ENCODE measurements at places on chromosomes 6 and 20.

DNA sequence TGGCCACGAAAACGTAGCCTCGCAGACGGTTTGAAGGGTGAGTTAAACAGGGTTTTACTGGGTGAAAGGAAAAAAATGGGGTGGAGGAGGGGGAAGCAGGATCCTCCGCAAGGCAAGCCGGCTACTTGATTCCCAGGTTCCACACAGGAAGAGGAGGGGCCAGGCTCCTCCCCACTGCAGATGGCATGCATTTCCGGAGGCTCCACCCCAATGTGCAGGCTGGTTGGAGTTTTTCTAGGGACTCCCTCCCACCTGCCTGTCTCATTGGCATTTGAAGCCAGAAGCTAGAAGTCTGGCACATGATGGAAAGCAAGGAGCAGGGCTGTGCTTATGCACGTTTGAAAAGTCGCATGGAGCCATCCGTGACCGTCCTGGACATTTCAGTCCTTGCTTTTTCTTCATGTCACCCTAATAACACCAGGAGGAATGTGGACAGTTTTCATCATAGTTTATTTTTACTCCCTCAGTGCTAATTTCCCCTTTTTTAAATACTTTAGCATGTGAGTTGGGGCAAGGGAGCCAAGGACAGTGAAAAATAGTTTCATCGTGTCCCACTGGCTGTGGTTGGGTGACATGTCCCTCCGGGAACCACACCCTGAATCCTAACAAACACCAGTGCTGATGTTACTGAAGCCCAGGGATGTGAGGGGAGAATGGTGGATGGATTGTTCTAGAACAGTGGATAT, 100.1 kb upstream of the INSM1 start:
- DNase-seq: peak; percentile 36

DNA sequence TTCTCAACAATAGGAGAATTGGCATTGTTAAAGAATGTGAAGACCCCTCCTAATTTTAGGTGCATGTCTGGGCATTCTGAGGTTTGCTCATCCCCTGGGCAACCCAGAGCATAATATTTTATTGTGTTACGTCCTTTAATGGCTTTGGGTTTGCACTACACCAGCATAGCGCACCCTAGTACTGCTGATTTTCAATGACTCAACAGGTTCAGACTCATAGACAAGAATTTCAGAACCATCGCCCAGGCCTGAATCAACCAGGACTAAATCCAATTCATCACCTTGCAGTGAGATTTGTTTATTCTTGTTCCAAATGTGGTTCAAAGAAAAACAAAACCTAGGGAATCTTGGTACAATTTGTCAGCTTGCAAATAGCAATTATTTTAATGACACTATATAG, 137.8 kb upstream of the PHACTR1 start:
- no peak for DNase-seq

DNA sequence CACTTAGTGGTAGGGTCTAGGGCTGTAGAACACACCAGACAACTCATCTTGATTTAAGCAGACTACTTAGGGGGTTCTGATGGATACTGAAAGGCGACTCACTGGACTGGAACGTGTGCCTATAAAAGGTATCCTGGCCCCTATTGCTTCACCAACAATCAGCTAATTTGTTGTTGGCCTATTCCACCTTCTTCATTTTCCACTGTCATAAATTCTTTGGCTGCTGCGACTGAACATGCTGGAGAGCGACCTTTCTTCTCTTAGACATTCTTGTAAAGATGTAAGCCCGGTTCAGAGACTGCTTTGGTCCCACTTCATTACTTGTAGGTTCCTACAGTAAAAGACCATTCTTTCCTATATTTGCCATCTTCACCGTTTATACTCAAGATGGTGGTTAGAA, 609.9 kb upstream of the CITED2 start:
- DNase-seq: no peak

GRCh38 chr20:37564388-37565133, 36.9 kb upstream of the BLCAP start:
- DNase-seq: peak; percentile 80

DNA sequence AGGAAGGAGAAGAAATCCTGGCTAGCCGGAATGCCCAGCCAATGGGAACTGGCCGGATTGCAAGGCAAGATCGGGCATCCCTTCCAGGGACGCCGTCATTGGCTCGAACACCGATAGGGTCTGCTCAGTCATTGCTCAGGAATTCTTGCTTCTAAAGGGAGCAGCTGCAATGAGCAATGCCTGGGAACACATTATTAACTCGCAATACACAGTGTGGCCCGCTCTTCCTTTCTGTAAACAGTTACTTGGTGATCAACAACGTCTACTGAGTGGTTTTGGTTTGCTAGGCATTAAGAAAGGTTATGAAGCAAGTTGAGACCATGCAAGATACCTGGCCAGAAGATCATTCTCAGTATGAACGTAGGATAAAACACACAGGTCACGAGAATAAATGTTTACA, 165.4 kb upstream of the CITED2 start:
- DNase-seq: no peak

GRCh38 chr20:25290646-25291431, 43.0 kb downstream of the PYGB start:
- no peak for DNase-seq

DNA sequence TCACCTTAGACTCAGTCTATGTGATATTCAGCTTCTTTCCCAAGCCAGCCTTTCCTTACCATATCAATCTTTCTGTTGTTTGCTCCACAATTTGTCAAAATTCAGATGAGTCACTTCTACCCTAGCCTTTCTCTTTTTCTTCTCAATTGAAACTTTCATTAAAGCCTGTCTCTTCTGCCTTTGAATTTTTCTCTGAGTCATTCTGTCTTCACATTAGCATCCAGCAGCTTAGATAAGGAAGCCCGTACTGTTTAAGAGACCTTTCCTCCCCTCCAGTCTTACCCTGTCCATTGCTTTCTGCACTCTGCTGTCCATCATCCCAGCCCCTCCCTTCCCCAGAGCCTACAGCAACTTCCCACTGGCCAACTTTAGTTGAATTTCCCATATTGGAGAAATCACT, 34.9 kb upstream of the RALGAPA2 start:
- DNase-seq: no peak
